ENCODE measurements at places on chromosomes 4 and X.

DNA sequence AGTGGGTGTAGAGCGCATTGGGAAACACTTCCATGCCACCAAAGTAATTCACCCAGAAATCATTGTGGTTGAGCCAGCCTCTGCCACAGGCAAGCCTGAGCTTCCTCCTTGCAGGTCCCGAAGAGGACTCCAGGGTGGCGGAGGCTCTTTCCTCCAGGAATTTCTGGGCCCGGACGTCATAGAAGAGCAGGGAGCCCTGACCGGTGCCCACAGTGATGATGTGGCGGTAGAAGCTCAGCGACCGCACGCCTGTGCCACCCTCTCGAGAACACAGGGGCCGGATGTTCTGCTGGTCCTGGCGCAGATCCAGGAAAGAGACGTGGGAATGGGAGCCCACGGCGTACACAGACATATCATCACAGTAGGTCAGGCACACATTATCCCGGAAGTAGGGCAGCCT lies 1.3 kb downstream of the DCAF12L1 start:
- DNase-seq = no peak

GRCh38 chrX:30147996-30148643 lies 67.2 kb upstream of the MAGEB2 start:
- DNase-seq = no peak

DNA sequence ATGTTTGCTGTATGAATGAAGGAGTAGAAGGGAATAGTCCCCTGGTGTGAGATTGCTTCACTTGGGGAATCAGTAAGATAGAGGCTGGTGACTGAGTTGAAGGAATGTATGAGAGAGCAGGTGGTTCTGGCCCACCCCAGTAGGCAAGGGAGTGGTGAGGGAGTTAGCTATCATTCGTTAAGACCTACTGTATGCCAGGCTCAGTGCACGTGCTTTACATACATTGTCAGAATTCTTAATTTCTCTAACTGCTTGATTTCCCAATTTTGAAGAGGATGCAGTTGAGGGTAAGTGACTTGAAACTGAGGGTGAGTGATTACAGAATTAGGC lies 700 bp downstream of the VMA21 start:
- DNase-seq = no peak

DNA sequence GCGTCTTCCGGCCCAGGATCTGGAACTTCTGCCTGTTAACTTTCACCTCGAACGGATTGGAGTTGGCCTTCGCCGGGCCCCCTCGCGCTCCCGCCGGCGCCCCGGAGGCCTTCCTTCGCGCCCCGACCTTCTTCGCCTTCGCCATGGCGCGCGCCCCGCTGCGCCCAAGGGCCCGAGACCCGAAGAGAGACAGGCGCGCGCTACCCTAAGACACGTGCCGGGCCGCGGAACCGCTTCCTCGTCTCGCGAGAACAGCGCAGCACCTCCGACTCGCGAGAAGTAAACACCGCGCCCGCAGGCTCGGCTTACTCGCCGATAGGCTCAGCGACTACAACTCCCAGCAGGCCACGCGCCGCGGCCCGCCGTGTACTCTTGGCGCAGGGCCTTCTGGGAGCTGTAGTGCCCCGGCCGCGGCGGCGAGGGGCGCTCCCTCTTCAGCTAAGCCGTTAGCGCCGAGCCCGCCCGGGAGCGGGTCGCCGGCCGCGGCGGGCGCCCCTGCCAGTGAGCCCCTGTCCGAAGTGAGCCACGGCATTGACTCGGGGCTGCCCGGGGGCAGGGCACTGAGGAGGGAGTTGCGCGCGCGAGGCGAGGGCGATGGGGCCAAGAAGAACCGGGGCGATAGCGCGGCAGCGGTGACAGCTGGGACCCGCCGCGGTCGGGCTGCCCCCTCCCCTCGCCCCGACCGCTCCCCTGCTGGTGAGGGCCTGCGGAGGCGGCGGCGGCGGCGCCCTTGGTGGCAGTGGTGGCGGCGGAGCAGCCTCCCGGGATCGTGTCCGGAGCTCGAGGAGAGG lies at the start of the genes GRK4 and NOP14:
TSS of gene GRK4 (plus strand) at position 397 of the 791 bp plus-strand sequence. CDS start 500 bp downstream, outside the sequence.
TSS of gene NOP14 (minus strand) at position 232 of the 791 bp plus-strand sequence. CDS start at position 145, 87 bp downstream.
- peak; percentile 93 for DNase-seq

- no peak for DNase-seq
Observed at GRCh38 chr4:36747277-36748129, 466.1 kb downstream of the DTHD1 start.

GRCh38 chr4:7132249-7132648 lies 60.1 kb upstream of the SORCS2 start:
- no peak for DNase-seq

DNA sequence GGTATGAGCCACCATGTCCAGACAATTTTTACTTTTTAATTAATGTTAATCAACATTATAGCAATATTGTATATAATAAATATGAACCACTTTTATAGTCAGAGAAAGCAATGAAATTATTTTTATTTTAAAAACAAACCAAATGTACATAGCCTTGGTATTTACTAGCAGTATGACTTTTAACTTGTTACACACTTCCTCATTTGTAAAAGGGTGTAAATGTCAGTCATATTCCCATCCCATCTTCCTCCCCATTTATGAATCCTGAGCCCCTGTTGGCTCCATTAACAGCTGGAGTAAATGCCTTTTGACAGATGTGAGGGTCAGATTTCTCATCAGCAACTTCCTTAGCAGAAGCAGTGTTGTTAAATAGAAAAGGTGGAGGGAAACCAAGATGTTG lies 179.6 kb upstream of the SPRY1 start:
- DNase-seq = no peak

DNA sequence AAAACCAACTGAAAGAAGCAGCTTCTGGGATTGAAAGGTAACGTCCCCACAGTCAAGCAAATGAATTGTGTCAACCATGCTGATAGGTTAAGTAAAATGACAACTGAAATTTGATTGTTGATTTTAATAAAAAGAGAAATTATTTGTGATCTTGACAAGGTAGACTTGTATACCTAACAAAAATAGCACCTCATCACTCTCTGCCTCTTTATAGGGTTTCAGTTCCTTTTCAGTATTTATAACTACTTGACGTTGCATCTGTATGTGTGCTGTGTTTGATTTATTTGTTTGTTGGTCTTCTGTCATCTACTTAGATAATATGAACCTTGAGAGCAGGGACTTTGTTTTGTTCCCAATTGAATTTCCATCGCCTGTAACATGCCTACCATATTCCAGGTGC lies 7.9 kb upstream of the PPP3CA start:
- no peak for DNase-seq

DNA sequence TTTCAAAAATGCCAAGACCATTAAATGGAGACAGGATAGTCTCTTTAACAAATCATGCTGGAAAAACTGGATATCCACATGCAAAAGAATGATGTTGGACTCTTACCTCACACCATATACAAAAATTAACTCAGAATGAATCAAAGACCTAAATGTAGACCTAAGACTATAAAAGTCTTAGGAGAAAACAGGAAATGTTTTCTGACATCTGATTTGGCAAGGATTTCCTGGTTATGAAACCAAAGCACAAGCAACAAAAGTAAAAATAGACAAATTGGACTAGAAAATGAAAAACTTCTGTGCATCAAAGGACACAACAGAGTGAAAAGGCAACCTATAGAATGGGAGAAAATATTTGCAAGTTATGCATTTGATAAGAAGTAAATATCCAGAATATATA lies 37.6 kb downstream of the ARFIP1 start:
- DNase-seq = no peak

DNA sequence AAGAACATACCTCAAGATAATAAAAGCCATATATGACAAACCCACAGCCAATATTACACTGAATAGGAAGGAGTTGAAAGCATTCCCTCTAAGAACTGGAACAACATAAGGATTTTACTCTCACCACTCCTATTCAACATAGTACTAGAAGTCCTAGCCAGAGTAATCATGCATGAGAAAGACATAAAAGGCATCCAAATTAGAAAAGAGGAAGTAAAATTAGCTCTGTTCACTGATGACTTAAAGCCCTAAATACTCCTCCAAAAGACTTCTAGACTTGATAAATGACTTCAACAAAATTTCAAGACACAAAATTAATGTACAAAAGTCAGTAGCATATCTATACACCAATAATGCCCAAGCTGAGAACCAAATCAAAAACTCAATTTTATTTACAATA lies 235.7 kb downstream of the NKX6-1 start:
- no peak for DNase-seq

DNA sequence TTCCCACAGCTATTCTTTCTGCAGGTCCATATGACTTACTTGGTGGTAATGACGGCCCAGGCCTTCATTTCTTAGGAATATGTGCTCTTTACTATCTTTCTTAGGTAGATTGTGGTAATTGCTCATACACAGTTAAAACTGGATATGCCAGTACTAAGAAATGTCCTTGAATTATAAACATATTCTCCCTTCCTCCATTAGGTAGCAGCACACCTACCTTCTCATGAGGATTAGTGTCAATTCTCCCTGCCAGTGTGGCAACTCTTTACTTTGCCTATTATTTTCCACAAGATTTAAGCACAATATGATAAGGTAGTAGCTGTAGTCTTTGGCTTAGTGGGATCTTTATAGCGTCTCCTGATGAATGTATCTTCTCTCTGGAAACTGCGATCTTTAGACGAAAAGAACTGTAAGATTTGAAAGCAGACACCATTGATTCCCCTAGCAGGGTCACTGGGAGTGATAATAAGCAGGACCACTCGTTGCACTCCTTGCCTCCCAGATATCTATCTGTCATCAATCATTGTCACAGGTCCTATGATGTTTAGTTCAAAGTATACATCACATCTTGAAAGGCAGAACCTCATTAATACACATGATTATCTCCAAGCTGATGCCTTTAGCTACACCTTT lies 1240.7 kb downstream of the C4orf33 start:
- DNase-seq = no peak

DNA sequence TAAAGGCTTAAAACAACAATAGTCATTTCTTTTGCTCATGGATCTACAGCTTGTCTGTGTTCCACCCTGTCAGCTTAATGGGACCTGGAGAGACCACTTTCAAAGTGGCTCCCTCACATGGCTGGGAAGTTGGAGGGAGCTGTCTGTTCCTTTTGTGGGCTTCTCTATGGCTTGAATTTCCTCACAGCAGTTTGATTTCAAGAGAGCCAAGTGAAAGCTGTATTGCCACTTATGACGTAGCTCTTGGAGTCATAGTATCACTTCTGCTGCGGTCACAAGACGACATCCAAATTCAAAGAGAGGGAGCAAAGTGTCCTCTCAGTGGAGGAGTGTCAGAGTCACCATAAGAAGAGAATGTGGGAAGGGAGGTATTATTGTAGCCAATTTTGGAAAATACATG lies 22.7 kb upstream of the ACSL1 start:
- no peak for DNase-seq

DNA sequence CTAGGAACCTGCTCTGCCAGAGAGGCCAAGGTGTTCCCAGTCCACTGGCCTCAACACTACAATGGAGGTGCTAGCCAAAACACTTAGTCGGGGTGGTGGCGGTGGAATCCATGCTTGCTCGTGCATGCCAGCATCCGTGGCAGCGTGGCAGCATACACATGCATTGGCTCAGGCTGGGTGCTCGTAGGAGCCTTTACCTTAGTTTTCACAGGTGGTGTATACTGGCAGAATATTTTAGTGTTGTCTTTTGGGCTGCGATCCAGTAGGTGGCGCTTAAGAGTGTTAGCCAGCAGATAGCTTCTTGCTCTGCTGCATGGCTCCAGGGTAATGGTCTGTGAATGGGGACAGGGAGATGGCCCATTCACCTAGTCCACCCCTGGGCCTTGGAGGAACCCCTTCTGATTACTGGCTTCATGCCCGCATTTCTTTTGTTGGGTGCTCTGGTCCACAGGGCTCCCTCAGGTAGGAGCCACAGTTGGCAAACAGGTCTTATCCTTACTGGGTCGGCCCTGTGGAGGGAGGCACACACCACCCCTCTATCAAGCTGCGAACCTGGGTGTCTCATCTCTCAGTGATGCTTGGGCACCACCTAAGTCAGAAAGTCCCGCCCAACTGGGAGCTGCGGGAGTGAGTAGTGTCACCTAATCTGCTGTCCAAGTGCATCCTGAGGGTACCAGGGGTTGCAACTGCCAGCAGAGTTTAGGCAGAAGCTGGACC lies 40.0 kb downstream of the RIPPLY1 start:
- DNase-seq = no peak

- DNase-seq = no peak
Observed at GRCh38 chr4:122705547-122706117, 26.9 kb upstream of the BBS12 start.

DNA sequence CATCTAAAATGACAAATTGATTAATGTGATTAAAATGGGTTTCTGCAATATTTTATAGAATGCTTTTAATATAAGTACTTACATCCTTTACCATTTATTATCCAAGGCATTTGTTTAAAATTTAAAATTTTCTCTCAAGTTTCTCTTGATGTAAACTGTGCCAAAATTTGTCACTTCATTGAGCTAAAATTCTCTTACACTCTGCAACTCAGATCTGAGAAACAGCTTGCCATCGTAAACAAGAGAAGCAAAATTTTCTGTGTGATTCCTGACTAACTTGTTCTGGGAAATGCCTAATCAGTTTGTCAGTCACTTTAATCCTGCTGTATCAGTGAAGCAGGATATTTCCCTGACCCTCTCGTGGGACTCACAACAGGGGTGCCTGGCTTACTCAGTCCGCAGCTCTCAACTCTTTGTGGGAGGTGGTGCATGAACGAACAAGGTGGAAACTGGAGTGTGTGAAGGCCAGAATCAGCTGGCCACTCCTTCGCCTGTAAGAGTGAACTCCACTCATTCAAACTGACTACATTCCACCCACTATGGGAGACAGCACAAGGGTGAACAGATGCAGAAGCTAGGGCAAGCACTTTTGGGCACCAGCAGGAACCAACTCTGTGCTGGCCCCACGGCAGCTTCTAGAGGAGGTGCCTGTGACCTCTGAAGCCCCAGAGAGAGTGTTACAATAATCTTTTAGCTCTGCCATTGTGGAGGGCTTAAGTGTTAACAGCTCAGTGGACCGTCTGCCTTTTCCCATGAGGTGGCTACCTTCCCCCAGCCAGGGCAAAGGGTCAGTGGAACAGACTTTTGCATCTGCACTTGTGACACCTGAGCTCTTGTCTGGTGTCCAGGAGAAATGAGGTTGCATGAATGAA lies 349.4 kb downstream of the FAT4 start:
- DNase-seq = no peak

GRCh38 chrX:153517946-153518834 lies 748 bp downstream of the ATP2B3 start:
- DNase-seq = no peak

DNA sequence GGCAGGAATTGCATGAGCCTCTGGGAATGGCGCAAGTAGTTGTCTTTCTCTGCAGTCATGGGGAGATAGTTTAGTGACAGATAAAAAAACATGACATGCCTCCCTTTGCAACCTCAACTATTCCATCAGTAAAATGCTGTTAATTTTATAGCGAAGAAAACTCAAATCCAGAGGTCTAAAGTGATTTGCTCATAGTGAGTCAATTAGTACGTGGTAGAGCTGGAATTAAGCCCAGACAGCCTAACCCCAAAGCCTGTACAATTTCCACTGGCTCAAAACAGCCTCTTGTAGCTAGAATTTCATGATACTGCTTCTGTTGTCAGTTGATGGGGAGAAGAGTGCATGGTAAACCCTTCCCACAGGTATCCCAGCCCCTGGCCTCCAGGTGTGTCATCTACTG lies 81.3 kb upstream of the TRPC5 start:
- no peak for DNase-seq

GRCh38 chr4:82057990-82058544 lies 315.7 kb downstream of the HNRNPD start:
- DNase-seq = no peak
